ENCODE measurements at places on chromosomes 1 and 21.
A peak's percentile ranks its signal among the peaks of the same experiment; 100 is the strongest.

DNA sequence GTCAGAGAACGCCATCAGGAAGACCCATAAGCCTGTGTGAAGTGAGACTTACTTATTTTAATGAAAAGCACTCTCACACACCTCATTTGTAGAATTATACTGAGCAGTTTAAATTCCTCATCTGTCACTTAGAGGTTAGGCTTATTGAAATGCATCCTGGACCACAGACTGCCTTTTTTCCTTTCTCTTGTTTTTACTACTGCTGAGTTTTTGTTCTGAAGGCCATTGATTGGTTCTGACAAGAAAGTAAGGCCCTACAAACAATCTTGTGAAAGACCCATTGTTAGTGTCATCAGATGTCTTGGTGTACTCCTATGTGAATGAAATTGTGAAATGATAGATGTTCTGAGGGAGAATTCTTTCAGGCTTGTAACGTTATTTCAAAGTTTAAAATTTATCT lies 1343.3 kb upstream of the ADGRL2 start:
- DNase-seq: no peak

- no peak for DNase-seq
Observed at GRCh38 chr1:160666079-160666442, 19.2 kb upstream of the SLAMF1 start.

GRCh38 chr1:21436488-21437340 lies 3.2 kb upstream of the NBPF3 start:
- no peak for DNase-seq

DNA sequence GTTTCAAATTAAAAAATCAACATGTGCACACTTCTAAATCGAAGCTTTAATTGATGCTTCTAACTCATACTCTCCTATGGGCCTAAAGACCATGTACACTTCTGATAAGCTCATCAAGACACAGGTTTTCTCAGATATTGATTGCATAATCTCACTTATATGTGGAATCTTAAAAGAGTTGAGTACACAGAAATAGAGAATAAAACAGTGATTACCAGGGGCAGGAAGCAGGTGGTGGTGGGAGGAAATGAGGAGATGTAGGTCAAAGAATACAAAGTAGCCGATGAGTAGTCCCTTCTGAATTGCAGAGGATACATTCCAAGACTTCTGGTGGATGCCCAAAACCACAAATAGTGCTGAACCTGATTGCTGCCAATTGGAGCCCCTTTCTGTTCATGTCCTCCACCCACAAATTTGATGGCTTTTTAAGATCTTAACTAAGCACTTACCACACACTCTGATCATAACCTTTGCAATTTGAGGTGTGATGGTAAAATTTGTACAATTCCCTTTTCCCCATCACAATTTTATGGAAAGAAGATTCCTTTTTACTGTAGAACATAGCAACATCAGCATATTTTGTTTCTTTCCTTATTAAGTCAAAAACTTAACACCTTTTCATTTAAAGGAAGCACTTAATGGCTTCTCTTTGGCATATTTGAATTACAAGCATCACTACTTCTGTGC lies 3.3 kb upstream of the CD1B start:
- DNase-seq: no peak

- DNase-seq: peak; percentile 78
Observed at GRCh38 chr1:186985889-186986491, 157.2 kb downstream of the PLA2G4A start.

DNA sequence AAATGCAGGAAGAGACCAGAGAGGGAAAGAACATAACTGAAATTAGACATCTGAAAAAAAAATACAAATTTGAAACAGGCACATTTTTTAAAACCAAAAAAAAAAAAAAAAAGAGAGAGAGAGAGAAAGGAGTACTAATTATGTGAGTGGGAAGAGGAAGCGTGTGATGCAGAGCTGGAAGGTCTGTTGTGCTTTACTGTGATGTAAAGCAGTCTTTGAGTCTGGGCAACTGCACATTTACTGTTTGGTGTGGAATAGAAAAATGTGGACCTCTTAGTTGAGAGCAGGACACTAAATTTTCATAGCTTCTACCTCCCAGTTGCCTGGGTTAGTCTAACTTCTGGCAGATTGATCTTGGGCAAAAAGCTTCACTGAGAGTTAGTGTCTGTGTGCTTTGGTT lies 16.5 kb downstream of the LHX9 start:
- no peak for DNase-seq

DNA sequence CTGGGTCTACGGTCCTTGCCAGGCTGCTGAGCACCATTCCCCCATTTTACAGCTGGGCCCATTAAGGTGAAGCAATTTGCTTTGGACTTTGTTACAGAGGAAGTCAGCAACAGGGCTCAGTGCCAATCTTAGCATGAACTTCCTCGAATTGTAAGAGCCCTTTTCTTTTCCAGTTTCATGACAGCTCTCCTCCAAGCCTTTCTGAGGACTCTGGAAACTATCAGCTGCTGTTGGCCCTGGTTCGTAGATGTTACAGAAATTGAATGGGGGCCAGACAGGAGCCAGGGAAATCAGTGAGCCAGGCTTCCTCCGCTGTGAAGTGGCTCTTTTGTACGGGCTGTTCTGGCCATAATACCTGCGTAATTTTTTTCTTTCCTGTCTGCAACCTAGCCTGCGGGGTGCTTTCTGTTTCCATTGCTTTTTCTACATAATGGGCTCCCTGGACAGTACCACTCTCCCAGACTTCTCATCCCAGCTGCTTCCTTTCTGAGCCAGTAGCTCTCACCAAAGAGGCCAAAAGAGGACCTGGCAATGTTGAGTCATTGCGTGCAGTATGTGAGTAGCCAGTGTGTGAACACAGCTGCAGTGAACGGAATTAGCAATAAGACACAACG lies 386.3 kb downstream of the DISC1 start:
- DNase-seq: peak; percentile 88

DNA sequence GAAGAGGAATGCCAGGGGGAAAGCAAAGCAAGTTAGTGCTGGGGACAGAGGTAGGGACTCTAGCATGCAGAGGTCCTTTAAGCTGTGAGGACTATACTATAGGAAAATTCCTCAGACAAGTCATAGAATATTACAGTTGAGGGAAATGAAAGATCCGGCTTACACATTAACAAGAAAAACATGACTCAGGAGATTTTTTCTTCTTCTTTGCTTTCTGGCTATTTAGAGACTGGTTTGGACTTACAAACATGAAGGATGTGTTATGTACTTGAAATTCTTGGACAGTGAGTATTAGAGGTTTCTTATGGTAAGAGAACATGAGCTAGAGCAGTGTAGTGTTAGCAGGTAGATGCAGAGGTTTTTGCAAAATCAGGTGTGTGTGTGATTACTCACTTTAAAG lies 24.9 kb downstream of the USP25 start:
- no peak for DNase-seq

- no peak for DNase-seq
Observed at GRCh38 chr1:54283635-54284385, 83.8 kb downstream of the MRPL37 start.

DNA sequence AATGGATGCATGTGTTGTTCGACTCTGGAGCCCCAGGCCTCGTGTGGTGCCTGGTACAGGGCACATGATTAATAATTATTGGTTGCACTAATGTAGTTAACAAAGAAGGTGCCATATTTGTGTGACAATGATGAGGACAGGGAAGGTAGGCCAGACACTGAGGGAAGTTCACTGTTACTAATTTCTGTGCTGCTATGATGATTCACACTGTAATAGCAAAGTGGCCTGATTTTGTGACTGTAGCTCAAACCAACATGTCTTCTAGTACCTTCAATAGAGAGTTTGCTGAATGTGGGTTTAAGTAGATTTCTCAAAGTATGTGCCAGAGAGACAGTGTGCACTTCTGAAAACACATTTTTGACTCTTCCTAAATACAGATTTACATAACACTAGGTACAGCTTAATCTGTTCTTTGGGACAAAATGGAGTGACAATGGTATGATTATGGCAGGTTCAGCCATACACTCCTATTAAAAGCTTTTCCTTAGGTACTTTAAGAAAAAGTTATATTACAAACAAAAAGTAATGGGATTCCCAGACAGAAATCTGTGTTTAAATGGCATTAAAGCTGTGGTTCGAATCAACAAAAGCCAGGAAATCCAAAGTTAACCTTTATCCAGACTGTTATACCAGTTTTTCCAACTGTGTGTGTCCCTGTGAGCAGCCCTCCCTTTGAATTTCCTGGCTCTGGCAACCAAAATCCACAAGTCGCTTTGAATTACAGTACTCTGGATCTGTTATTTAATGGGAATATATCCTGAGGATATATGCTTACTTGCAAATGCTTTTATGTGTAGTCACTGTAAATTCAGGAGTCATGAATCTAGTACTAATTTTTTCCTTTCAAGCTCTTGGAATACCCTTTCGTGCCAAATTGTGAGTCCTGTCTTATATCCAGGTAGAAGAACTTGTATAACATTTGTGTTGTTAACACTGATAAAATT lies 277.1 kb upstream of the SGIP1 start:
- DNase-seq: no peak

- no peak for DNase-seq
Observed at GRCh38 chr1:53409695-53410094, 49.5 kb upstream of the DMRTB1 start.

DNA sequence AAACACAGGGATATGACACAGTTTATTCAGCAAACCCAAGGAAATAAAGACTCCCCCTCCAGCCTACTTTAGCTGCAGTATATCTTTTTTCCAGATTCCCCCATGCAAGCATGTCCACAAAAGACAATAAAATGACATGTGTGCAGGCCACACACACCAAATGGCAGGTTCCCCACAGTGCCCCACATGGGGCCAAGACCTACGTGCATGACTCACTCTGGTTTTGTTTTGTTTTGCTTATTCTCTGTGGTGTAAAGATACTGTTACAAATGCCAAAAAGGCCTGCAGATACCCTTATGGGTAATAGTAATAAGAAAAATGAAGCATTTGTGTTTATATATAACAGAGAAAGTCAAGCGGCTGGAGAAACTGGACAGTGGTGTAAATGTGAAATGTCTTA lies 71.6 kb downstream of the RD3 start:
- DNase-seq: peak; percentile 60

GRCh38 chr1:34332996-34333395 lies 156.3 kb downstream of the C1orf94 start:
- no peak for DNase-seq

GRCh38 chr1:84492726-84493125 lies 13.5 kb upstream of the SPATA1 start:
- DNase-seq: no peak

- no peak for DNase-seq
Observed at GRCh38 chr1:113307771-113308445, 82.4 kb upstream of the MAGI3 start.

GRCh38 chr1:150981177-150981804 lies 801 bp upstream of the ANXA9 start:
- peak; percentile 81 for DNase-seq

DNA sequence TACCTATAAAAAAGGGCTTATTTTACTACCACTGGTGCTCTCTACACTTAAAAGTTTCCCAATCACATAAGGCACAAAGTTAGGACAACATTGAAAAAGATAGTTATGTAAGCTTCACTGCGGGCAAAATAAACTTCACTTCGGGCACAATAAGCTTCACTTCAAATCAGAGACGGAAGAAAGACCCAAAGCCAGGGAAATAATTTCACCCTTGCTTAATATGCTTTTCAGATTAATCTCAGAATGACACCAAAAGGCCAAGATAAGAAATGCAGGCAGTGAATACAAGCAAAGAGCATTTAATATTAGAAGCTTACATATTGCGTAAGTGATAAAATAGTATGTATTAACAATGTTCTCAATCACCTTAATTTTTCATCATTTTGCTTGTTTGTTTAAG lies 444.2 kb downstream of the SETD4 start:
- no peak for DNase-seq

DNA sequence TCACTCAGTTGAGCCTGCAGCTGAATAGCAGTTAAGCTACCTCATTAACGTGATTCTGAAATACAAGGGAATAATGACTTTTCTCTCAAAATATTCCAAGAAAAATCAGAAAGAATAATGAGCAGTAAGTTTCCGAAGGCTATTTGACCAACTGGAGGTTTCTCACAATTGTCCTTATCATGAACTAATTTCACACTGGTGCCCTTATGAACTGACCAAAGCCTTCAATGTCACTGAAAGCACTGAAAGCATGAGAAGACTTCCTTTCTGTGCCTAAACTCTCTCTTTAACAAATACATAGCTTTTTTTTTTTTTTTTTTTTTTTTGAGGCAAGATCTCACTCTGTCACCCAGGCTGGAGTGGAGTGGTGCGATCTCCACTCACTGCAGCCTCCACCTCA lies 18.8 kb downstream of the EIF4G3 start:
- no peak for DNase-seq

DNA sequence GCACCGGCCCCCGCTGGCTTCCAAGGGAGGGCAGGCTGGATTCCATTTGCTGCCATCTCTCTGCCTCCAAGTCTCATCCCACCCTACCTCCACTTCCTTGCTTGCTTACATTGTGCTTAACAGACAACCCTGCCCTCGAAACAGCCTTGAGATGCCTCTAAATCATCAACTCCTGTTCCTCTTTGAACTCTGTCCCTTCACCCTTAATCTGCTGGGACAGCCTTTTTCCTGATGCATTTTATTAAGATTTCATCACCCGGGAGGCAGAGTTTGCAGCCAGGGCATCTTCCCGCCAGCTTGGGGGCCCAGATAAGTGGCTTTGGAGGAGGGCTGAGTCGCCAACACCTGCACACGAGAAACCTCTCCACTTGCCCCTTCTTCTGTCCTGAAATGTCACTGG lies 192.5 kb downstream of the KAZN start:
- no peak for DNase-seq

- DNase-seq: no peak
Observed at GRCh38 chr21:25700741-25701140, 34.0 kb downstream of the ATP5PF start.

GRCh38 chr1:233497679-233498078 lies 116.2 kb upstream of the KCNK1 start:
- no peak for DNase-seq

GRCh38 chr1:183589874-183590243 lies 400 bp downstream of the NCF2 start:
- no peak for DNase-seq

DNA sequence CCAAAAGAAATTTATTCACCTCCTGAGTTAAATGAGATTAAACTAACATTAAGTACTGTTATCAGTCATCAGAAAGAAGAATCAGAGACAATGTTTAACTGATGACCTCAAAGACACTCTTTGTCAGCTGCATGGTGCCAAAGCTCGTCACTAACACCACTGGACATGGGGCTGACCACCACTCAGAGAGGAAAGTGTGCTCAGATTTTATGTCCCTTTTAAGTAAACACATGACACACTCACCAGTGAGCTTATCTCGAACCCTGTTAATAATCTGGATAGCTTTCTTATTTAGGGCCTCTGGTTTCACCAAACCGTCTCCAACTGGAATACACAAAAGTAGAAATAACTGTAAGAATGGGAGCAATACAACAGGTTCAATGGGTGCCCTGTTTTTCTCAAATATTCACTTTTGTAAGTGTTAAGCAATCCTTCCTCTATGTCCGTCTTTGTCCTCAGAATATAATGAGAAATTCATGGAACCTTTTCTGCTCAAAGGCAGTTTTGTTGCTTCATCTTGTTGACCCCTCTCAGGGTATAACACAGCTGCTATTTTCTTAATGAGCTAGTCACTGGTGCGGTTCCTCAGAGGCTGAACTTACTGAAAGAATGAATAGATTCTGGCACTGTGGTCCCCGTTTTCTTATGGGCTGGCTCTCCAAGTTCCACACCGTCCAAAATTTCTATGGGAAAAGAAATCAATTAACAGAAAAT lies 9.5 kb upstream of the EXOSC10 start:
- no peak for DNase-seq
